ENCODE measurements at places on chromosomes 4 and X. TPM values are rescaled to one million over a fixed set of nuclear protein-coding genes. Genes with fewer than 3 reads are reported as not detected.
A peak's percentile ranks its signal among the peaks of the same experiment; 100 is the strongest.

DNA sequence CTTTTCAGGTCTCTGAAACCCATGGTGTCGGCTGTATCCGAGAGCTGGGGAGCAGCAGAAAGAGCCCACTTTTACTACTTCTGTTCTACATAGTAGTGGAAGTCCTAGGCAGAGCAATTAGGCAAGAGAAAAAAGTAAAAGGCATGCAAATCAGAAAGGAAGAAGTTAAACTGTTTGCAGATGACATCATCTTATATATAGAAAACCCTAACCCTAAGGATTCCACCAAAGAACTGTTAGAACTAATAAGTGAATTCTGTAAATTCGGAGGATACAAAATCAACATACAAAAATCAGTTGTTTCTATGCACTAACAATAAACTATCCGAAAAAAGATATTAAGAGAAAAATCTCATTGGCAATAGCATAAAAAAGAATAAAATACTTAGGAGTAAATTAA is 95.3 kb downstream of the POLA1 start:
- no peak for DNase-seq

Gene FATE1
- not detected for polyA plus RNA-seq

Gene KLHL13
- polyA plus RNA-seq: 80.8 TPM

GRCh38 chr4:150007512-150007911 is 70.7 kb upstream of the DCLK2 start:
- no peak for DNase-seq

Gene TMPRSS11A
- not detected for polyA plus RNA-seq

GRCh38 chrX:18288716-18289115 is 65.8 kb downstream of the SCML2 start:
- DNase-seq: no peak

DNA sequence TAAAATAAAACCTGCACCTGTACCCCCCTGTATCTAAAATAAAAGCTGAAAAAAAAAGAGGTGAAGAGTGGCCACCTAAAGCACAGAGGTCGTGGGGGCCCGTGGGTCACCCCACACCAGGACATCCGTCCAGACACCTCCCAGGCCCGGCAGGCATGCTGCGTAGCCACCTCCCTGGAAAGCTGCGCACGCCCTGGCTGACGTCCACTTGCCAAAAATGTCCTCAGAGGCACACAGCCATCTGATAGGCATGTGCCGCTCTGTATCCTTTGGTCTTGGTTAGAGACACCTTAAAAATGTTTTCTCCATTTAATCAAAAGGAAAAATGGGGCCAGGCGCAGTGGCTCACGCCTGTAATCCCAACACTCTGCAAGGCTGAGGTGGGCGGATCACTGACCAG is 17.7 kb downstream of the FAM53A start:
- DNase-seq: no peak

DNA sequence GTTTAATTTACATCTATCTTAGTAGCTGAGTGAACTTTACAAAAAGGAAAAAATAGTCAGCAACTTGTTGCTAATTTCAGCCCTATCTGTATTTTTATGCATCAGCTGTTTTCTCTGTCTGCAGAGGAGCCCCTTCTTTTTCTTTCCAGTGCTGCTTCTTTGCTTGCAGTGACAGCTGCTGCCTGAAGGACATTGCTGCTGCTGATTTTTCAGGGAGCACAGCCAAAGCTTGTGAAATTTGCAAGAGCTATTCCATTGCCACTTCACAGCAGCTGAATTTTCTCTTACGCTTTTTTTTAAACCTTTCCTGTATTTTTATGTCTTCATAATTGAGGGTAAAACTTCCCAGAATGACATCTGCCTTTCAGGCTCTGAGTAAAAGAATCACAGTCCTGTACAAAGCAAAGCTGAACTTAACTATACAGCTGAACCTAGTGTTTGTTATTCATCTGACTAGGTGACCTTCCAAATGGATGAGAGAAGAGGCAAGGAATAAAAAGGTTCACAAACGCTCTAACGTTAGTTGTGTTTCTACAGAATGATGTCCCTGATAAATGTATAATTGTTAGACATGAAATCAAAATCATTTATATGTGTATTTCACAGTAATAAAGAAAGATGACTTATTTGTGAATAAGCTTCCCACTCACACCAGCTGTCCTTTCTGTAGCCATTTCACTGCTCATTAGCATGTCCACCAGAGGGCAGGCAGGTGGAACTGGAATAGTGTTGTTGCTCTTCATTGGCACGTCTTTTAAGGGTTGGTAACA is 541.4 kb downstream of the ADGRL3 start:
- peak; percentile 50 for DNase-seq

- DNase-seq: no peak
These were observed 89.2 kb downstream of the DACH2 start for GRCh38 chrX:86237482-86237881.

Gene HSFX2
- 1.0 TPM for polyA plus RNA-seq
